ENCODE measurements at places on chromosomes 1 and 21. TPM values are rescaled to one million over a fixed set of nuclear protein-coding genes. Genes with fewer than 3 reads are reported as not detected.

The CAMK1G gene
- total RNA-seq, result 0.12 TPM

The RAD54L gene
- 1.3 TPM for total RNA-seq

The OR10J1 gene
- not detected for total RNA-seq

The SLC25A34 gene
- total RNA-seq, result 0.53 TPM

The DNTTIP2 gene
- total RNA-seq, result 28.5 TPM

The NES gene
- total RNA-seq, result 250 TPM

The OR2T29 gene
- not detected for total RNA-seq

The CDK18 gene
- total RNA-seq, result 9.7 TPM

The CD1B gene
- not detected for total RNA-seq

Measured in glomerular endothelial cell (primary cell).